ENCODE measurements at places on chromosomes 3 and 15.

- no peak for DNase-seq
These were observed 23.5 kb downstream of the B3GALNT1 start for GRCh38 chr3:161081633-161082032.

DNA sequence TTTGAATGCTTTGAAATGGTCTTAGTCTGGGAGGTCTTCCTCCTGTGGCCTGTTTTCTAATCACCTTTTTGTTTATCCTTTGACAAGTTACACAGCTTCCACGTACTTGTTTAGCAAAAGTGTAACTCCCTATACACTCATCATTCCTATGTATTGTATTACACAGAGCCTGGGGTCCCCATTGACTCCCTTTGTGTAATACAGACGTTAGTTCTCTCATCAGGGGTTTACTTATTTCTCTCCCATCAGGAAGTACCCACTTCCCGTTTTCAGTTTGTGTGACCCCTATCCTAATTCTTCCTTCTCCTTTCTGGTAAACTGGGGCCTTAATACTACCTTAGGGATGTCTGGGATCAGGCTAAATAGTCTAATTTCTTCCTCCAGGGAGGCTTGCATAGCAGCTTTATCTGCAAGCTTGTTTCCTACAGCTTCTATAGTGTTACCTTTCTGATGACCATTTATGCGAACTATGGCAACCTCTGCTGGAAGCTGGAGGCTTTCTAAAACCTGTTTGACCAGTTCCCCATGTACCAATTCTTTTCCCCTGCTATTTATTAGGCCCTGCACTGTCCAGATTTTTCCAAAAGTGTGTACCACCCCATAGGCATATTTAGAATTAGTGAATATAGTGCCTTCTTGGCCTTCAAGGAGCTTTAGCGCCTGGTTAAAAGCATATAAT lies 22.4 kb downstream of the ARL8B start:
- DNase-seq, result no peak

GRCh38 chr3:70882104-70882503 lies 569.7 kb upstream of the MDFIC2 start:
- DNase-seq, result no peak

- no peak for DNase-seq
These were observed 68.2 kb downstream of the HMCES start for GRCh38 chr3:129346695-129347457.

- DNase-seq, result no peak
These were observed 33.4 kb upstream of the CILP start for GRCh38 chr15:65244638-65245037.

GRCh38 chr3:28243424-28244106 lies 2.1 kb downstream of the CMC1 start:
- no peak for DNase-seq

DNA sequence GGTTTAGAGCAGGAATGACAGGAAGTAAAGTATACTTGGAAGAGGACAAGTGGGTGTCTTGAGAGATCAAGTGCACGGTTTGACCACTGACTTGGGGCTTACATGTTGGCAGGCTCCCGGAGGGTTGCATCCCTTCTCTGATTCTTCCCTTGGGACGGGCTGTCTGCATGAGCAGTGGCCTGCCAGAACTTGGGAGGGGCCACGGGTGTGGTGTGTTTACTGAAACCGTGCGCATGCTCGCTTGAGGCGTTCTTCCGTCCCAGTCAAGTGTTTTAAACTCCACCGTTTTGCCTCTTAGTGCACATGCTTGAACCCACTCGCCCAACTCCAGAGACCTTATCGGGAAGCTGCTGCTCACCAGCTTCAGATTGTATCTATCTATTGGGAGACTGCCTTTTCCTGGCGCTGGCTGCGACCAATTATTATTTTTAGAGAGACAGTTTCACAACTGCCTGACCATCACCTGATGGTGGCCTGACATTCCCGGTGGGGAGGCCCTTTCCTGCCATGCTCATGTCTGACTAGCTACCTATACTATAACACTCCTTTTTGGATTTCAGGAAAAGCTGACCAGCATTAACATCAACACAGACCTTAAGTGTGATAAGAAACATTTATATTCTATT lies 14.9 kb upstream of the C3orf22 start:
- DNase-seq, result no peak

DNA sequence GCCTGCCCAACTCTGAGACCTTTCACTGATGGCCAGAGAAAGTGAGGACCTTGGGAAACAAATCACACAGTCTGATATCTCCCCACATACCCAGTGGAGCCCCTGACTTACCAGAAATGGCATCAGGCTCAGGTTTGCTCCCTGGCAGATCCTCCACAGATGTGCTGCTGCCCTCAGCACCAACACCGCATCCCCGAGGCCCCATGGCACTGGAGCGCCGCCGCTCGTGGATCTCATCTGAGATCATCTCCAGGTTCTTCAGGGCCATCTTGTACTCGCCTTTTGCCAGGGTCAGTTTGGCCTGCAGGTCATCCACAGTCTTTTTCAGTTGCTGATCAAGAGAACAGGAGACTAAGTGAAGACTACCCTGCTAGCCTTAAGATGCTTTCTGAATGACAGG lies 52.7 kb downstream of the CAPN7 start:
- no peak for DNase-seq

- peak; percentile 44 for DNase-seq
These were observed 46.3 kb downstream of the CEMIP start for GRCh38 chr15:80825361-80826030.

DNA sequence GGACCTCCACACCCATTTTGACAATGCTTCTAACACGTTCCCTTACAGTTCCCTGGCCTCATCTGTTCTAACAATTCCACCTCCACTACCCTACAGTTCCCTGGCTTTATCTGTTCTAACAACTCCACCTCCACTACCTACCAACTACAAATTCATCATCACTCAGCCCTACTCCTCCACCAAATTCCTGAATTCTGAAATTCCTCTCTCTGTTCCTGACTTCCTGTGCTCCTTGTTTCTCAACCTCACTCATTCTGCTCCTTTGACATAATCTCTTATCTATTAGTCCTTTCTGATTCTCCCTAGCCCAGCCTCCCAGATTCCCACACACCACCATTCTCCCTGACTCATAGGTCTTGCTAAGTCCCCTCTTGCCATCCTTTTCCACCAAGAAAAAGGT lies 22.5 kb downstream of the UPK1B start:
- DNase-seq, result no peak

DNA sequence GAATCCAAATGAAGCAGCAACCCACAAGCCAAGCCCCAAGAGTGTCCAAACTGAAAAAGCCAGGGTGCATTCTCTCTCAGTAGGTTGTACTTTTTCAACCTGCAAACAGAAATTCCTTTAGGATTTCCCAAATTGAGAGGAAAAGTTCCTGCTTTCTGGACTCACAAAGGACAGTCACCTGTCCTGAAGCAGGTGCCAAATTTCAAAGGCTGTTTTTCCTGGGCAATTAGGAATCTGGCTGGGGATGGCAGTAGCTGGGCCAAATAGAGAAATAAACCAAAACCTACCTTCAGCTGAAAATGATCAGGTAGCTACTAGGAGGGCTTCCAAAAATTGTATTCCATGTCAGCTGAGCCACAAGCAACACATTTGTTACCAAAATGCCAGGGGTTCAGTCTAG lies 83.1 kb upstream of the TP63 start:
- no peak for DNase-seq

DNA sequence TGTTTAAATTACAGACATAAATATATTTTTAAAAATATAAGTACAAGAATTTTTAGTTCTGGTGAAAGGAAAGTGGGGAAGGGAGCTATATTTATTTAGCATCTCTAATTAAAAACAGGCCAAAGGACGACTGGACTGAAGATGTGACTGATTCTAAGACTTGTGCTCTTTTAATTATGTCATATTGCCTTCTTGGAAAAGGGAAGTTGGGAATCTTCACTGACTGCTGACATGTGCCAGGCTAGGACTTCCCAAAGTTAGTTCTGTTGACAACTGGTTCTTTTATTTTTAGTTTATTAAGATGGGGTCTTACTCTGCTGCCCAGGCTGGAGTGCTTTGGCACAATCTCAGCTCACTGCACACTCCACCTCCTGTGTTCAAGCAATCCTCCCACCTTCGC lies 13.5 kb downstream of the CNOT10 start:
- DNase-seq, result no peak

DNA sequence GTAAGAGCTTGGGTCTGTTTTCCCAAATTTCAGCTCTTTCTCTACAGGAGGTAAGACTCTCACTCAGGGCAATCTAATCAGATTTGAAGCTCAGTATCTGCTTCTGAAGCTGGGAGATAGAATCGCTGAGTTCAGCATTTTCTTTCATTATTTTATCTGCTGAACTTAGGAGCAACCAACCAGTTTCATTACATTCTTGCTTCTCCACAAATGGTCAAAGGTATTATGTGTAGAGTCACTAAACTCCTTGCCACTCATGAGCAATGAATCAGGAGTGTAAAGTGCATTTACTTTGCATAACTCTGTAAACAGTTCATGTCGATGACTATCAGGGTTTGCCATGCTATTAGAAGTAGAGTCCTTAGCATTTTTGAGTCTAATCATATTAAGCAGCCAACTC lies 249.4 kb downstream of the CHL1 start:
- DNase-seq, result no peak

DNA sequence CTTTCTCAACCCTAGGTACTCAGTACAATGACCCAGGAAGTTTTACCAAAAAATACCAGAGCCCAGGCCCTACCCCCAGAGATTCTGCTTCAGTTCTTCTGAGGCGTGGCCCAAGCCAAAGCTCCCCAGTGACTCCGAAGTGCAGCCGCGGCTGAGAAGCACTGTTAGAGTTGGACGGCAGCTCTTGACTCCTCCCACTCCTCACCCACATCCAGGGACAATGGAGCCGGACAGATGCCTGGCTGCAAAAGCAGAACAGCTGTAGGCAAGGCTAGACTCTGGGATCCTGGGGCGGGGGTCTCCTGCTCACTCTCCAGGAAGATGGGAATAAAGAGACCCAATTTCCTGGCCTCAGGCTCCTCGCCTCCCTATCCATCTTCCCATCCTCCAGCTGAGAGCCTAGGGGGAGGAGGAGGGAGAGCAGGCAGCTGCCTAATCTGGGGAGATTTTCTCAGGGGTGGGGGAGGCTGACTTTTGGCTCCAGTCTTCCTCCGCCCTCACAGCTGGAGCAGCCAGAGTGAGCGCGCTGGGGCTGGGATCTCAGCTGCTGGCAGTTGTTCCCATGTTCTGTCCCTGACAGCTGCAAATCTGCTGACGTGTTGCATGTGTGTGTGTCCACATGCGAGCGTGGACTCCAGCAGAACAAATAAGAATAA lies 223.8 kb downstream of the OPA1 start:
- DNase-seq, result no peak

DNA sequence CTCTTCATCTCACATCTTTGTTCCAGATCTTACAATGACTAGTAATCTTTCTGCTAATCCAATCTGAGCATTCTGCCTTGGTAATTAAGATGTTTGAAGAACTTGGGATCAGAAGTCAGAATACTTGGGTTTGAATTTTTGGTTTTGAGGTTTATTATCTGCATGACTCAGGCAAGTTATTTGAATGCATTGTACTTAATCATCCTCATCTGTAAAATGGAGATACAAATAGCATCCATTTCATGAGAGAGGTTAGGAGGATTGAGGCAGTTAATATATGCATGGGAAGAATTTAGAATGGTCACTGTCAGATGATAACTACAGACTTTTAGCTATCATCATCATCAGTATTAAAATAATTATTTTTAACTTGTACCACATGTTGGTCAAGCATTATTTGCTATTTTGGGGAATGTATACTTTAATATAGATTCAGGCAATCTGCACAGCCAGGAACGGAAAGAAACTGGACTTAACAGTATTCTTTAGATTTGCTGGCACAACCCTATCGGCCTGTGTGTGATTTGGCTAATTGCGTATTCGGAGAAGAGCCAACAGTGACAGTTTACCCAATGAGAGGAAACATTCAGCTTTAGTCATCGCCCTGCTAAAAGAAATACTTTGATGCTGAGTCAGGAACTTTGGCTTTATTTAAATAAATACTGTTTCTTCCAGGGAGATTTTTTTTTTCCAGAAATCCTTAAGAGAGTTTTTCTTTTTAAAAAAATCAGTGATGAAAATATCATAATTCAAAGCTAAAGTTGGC lies 600.0 kb downstream of the ROBO1 start:
- peak; percentile 81 for DNase-seq

- DNase-seq, result peak; percentile 36
These were observed 6.3 kb downstream of the CAV3 start for GRCh38 chr3:8739757-8740504.

GRCh38 chr15:56927816-56928215 lies 9.4 kb downstream of the TCF12 start:
- DNase-seq, result no peak

DNA sequence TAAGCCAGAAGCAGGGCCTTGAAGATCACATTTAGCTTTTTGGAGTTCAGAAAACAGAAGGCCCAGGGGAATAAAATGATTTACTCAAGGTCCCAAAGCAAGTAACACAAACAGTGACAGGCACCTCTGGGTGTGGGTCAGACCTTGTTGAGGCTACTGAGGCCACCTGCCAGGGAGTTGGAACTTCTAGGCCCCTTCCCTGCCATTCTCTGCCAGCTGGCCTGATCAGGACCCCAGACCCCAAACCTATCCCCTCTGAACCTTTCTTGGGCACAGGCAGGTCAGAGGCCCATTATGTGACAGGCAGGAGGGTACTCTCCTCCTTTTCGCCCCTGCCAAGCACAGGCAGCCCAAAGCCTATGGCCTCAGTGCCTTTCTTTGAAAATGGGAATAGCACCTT lies 49.4 kb upstream of the ATP2B2 start:
- DNase-seq, result no peak

- DNase-seq, result no peak
These were observed 186.2 kb downstream of the CD47 start for GRCh38 chr3:107904536-107905066.

DNA sequence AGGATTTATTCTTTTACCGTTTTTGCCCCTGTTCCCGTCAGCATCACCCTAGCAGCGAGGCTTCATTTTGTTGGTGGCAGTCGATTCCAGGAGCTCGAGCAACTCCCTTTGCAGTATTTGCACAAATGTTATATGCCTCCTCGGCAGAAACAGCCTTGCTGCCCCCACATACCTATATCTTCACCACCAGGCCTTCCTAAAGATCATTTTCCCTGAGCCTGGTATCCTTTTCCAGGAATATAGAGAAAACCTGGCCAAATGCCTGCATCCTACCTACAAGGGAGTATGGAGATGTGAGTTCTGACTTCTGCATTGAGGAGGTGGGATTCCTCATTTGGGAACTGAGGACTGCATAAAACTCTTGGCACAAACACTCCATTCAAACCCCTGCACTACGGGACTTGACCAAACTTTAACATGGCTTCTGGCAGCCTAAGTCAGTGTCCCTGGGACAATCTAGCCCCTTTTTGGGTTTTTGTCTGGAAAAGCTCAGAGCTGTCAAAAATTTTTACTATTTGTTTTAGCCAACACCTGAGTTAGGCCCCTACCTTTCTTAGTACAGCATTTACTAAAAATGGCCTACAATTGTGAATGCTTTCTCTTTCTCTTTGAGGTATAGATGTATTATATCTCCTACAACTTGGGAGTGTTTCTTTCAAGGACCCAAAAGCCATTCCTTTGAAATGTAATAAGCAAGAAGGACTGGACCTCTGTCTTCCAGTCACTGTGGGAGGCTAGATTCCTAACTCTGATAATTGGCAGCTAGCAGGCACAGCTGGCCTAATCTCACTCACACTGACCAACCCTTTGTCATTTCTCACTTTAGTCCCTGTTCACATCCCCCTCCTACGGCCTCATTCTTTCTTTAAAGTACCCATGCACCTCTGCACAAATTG lies 12.1 kb upstream of the UBE2Q2 start:
- DNase-seq, result no peak

All from GM04503 (cell line).